Renal cortical epithelial cell (primary cell): ENCODE measurements at places on chromosomes 2 and 18. TPM values are rescaled to one million over a fixed set of nuclear protein-coding genes. Genes with fewer than 3 reads are reported as not detected.

GRCh38 chr2:143697744-143698143 lies 568.5 kb downstream of the ARHGAP15 start:
- no peak for DNase-seq

DNA sequence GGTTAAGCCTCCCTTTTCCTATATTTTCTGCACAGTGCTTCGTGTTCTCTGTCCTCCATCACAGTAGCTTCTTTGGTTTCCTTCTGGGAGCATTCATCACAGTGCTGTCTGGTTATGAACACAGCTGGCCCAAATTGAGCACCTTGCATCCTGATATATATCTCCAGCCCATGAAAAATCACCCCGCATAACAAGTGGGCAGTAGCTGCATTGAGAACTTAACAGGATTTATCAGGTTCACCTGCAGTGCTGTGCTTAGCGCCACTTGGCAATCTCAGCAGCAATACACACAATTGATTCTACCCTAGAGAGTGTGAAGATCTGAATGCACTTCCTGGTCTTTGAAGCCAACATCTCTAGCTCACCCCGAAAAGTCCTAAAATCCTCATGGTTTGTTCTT lies 408.0 kb downstream of the RNF144A start:
- DNase-seq: no peak

- DNase-seq: peak; percentile 28
Observed at GRCh38 chr2:19358242-19359020, at the start of gene OSR1. Gene OSR1 (minus strand): TSS chr2:19358623. CDS start chr2:19353805, 4,818 bp downstream.

DNA sequence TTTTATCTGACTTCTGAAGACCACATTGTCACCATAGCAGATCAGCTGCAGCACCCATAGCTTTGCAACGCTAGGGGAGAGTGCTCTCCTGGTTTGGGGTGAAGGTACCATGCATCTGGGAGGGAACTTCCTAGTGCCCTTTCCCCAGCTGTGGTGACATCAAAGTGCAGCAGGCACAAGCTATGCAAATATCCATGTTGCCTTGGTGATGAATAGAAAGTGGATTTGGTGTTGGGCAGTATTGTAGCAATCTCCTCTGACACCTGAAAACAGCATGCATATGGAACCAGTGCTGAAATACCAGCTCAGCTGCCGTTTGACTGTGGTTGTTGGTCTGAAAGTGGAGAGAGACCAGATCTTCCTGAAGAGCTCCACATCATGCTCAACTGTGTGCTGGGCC lies 37.1 kb downstream of the BCL2L11 start:
- no peak for DNase-seq

DNA sequence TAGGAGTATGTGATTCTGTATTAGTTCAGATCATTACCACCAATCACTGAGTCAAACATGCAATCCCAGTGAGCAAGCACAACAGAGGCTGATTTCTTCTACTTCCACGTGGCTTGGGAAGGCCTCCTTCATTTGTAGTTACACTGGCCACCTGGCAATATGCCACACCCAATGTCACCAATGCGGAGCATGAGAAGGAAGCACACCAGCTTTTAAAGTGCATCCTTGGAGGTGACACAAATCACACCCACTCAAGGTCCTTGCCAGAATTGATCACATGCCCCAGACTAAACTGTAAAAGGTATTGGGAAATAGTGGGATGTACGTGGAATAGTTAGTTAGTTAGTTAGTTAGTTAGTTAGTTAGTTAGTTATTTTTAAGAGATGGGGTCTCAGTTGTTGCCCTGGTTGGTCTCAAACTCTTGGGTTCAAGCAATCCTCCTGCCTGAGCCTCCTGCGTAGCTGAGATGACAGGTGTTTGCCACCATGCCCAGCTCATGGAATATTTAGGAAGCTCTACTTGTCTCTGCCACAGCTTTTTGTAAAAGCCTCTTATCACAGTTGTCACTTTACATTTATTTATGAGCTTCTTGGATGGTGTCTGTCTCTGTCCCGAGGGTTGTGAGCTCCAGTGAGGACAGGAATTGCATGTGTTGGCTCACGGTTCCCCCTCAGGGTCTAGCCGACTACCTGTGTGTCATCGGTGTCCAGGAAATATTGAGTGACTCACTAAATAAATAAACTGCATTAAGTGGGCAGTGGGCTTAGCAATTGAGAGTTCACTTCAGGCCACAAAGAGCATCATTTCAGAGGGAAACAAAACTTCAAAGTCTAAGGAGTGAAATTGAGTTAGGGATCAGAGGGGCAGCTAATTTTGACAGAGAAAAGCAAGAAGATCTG lies 28.1 kb upstream of the CAB39 start:
- DNase-seq: peak; percentile 92

DNA sequence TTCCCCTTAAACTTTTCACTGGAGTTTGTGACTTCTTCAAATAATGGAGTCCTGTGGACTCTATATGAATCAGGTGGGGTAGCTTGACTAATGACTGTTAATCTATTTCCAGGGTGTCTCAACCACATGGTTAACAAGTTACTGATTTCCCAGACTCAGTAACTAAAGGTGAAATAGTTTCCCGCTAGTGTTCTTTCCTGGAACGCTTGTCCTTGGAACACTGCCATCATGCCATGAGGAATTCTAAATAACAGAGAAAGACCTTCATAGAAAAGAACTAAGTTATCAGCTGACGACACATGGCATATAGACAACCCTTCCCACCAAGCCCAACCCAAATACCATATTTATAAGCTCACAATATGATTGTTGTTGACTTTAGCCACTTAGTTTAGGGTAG lies 1027.9 kb upstream of the FAM98A start:
- peak; percentile 99 for DNase-seq

GRCh38 chr2:121635371-121635770 lies 13.9 kb downstream of the CLASP1 start:
- DNase-seq: no peak

DNA sequence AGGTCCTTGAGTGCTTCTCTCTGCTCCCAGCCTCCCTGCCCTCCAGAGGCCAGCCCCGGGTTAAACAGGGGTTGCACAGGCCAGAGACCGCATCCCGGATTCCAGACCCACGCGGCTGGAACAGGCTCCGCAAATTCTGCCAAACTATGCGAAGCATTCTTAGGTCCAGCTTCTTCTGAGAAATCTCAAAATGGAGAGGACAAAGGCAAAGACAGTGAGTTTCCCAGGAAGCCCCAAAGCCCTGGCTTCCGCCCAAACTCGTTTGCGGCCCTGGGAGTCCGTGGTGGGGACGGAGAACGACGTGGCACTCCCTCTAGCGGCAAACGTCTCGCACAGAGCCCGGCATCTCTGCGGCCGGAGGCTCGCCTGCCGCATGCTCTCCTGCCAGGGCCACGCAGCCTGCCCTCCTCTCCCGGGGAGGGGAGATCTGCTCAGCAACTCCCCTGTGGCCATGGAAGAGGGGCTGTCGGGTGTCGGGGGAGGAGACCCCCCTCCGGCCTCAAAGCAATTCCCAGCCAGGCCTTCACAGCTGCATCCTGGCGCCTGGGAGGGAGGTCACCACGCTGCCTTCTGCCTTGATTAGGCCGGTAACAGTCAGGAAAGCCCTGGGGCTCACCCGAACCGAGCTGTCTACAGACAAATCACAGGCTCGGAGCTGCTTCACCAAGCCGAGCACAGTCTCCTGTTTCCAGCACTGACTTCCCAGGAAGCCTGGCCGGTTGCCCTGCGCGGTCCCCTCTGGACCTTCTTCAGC lies 33.4 kb upstream of the KLHL29 start:
- DNase-seq: peak; percentile 73

- no peak for DNase-seq
Observed at GRCh38 chr2:69020496-69021426, 7.8 kb downstream of the ANTXR1 start.

DNA sequence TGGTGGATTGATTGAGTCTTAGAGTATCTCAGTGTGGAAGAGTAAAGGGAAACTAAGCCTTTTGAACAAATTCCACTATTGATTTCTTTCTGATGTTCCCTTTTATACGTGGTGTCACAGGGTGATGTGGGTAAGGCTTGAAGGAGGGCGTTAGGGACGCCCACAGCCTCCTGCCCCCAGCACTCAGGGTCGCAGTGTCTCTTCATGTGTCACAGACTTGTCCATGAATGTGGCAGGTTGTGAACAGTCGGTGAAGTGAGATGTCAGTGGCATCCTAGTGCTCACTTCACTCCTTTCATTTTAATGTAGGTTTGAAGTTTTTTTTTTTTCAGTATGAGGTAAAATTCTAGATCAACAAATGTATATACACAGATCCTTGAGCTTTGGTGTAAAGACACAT lies 123.2 kb upstream of the IL1R2 start:
- no peak for DNase-seq

- no peak for DNase-seq
Observed at GRCh38 chr2:232976176-232976575, 36.9 kb downstream of the NGEF start.

Gene PIGN
- 58.5 and 76.8 TPM in 2 replicates for total RNA-seq

Gene TMEM37
- 0.69 and 11.4 TPM in 2 replicates for total RNA-seq

Gene CFAP210
- total RNA-seq: 0.25 TPM in 1 of 2 replicates, not detected in the other

Gene EVX2
- not detected in 2 replicates for total RNA-seq

Gene PECR
- total RNA-seq: 33.5 and 35.6 TPM in 2 replicates
